PC-3 (cell line): ENCODE measurements at places on chromosomes 2 and 18.

- peak; percentile 46 for DNase-seq
Measured at GRCh38 chr18:22489704-22490103, 72.0 kb upstream of the CTAGE1 start.

DNA sequence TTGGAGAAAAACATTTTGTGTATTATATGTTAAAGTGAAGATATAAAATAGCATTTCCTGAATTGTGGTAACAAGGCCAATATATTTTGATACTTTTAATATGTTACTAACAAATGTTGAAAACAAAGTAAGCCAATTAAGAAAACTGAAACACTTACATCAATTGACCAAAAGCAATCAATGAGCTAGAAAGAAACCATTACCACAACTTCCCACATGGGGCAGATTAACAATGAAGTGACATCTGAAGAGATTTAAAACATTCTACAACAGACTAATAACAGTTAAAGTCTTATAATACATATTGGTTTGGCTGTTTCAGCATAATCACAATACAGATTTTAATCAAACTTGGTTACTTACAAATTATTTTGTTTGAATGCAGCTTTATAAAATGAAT lies 282.4 kb upstream of the NETO1 start:
- peak; percentile 21 for DNase-seq

DNA sequence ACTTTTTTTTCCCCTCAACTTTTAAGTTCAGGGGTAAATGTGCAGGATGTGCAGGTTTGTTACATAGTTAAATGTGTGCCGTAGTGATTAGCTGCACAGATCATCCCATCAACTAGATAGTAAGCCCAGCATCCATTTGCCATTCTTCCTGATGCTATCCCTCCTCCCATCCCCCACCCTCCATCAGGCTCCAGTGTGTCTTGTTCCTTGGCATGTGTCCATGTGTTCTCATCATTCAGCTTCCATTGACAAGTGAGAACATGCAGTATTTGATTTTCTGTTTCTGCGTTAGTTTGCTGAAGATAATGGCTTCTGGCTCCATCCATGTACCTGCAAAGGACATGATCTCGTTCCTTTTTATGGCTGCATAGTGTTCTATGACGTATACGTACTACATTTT lies 47.2 kb upstream of the STON1 start:
- DNase-seq, result no peak

- no peak for DNase-seq
Measured at GRCh38 chr2:199851883-199852282, 891 bp upstream of the FTCDNL1 start.

- peak; percentile 64 for DNase-seq
Measured at GRCh38 chr18:72107647-72108383, 436.3 kb downstream of the CBLN2 start.

DNA sequence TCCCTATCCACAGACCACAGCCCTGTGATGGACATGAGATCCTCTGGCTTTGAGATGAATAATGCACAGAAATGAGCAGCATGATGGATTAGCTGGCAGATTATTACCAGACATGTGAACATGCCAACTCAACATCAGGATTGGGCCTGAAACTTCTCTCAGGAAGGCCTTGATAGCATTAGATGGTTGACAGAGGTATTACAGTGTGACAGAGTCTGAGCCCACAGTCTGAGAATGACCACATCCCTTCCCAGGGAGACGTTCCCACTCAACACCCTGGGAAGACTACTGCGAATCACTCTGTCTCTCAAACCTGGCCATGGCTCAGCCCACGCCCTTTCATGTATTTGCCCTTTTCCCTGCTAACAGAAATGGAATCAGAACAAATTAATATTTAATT lies 66.9 kb downstream of the BCL11A start:
- DNase-seq, result no peak

DNA sequence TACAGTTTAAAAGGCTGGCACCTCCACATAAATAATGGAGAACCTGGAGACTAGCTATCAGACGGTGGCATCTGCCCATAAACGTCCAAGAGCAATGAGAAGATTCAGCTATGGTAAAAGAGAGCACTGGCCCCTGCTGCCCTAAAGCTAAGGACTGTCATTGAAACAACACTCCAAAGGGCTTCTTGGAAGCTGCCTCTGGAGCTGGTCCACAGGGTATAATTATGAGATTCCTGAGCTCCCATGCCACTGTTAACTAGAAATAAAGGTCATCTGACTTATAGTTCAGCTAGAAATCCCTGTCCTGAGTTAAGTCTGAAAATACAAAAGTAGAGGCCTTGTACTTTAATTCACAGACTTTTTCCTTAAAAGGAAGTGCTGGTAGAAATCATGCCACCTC lies 39.9 kb upstream of the RBMS1 start:
- no peak for DNase-seq

DNA sequence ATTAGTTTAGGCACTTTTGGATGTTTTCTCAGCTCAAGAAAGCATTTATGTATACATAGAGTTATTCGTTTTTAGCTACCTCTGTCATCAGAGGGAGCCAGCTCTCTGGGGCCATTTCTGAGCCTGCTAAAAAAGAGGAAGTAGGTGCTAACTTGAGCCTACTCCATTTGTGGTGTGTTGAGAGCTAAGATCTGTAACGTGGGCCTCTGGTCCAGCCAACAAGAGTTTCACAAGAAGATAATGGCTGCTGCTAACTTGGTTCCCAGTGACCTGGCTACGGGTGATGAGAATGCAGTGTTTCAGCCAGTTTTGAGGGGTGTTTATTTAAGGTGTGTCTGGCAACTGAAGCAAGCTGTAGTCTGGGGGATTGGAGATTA lies 182.5 kb downstream of the PRKCE start:
- no peak for DNase-seq

DNA sequence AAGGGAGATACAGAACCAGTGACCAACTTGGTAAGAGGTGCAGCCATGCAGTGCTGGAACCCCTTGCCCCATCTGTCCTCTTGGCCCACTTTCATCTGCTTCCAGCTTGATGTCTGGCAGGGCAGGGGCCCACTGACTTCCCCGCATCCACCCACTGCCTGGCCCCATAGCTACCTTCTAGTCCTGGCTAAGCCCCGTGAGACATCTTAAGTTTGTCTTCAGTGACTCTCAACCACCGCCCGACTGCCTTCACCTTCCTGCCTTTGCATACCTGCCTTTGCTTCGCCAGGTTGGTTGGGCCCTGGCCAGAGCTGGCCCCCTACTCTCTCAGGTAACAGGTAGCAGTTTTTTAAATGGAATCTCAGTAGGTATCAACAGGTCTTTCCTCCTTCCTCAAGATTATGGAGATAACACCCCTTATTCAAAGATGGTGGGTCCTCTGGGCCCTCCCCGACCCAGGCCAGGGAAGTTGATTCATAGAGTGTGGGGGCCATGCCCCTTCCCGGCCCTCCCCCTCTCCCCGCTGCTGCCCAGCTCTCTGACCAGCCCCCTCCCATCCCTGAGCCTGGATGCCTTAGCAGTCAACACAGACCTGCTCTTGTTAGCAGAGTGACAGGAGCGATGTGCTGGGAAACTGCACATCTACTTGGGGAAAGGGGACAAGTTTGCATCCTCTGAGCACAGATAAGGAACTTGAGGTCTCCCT lies 2.8 kb downstream of the ARID5A start:
- no peak for DNase-seq

GRCh38 chr2:289362-290089 lies 1.6 kb upstream of the ALKAL2 start:
- DNase-seq, result peak; percentile 25

DNA sequence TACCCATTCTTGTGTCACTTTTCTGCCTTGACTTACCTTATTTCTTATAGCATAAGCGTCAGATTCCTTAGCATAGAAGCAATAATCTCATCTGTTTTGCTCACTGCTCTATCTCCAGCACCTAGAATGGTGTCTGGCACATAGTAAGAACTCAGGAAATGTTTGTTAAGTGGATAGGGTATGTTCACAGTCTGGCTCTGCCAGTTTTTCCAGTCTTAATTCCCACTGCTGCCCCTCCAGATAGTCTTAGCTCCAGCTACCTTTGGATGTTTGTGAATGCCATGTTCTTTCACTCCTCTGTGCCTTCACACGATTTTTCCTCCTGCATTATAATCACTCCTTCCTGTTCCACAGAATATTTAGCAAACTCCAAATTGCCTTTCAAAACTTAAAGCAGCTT lies 29.0 kb downstream of the DNAJC10 start:
- no peak for DNase-seq

- DNase-seq, result no peak
Measured at GRCh38 chr2:19671311-19671710, 230.5 kb downstream of the TTC32 start.

- DNase-seq, result peak; percentile 17
Measured at GRCh38 chr18:67705748-67706147, 189.2 kb upstream of the DSEL start.

DNA sequence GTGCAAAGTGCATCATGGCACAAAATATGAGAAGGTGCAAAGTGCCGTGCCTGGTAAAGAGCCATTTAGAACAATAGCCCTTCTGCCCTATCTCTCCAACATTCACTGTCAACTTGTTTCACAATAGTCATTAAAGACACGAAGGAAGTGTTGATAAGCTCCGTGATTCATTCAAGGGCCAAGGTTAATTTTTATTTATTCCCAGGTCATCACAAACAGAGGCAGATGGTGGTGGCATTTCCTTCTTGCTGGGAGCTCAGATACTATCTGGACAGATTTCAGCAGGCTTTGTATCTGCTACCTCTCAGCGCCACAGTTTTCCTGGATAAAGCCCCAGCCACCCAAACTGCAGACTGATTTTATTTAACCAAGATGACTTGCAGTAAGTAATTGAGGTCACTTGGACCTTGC lies 309.3 kb downstream of the ZNF521 start:
- DNase-seq, result no peak

- no peak for DNase-seq
Measured at GRCh38 chr18:27075828-27076227, 109.3 kb downstream of the CHST9 start.

DNA sequence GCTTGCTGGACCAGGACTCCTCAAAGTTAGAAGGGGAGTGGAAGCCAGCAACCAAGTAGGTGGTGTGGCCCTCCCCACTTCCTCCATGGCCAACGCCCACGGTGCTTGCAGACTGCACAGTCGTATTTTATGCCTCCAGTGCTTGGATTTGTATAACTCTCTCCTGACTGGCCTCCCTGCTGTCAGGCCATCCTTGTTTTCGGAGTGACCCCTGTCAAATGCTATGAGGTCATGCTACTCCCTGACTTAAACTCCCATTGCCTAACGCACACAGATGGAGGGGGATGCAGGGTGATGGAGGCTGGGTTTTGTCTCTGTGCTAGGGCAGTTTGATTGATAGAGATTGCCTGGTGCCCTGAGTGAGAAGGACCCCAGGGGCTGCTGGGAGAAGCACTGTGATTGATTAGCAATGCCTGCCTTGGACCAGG lies 36.1 kb downstream of the GLI2 start:
- DNase-seq, result no peak

GRCh38 chr2:168702579-168702978 lies 99.9 kb upstream of the NOSTRIN start:
- no peak for DNase-seq

DNA sequence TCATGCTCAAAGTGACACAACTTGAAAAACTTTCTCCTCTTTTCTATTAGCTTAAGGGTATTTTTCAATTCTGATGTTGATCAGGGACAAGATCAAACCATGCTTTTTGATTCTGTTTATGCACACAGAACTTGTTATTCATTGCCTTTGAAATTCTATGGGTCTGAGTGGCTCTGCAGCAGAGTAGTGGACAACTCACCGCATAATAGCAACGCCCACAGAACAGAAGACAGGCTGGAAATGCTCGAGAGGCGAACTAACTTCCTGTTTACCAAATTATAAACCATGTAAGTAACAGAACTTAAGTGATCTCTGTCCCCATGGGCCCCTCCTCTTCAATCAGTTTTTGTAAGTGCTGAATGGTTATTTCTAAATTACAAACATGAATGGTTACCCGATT lies 131.2 kb downstream of the CBLN2 start:
- no peak for DNase-seq

DNA sequence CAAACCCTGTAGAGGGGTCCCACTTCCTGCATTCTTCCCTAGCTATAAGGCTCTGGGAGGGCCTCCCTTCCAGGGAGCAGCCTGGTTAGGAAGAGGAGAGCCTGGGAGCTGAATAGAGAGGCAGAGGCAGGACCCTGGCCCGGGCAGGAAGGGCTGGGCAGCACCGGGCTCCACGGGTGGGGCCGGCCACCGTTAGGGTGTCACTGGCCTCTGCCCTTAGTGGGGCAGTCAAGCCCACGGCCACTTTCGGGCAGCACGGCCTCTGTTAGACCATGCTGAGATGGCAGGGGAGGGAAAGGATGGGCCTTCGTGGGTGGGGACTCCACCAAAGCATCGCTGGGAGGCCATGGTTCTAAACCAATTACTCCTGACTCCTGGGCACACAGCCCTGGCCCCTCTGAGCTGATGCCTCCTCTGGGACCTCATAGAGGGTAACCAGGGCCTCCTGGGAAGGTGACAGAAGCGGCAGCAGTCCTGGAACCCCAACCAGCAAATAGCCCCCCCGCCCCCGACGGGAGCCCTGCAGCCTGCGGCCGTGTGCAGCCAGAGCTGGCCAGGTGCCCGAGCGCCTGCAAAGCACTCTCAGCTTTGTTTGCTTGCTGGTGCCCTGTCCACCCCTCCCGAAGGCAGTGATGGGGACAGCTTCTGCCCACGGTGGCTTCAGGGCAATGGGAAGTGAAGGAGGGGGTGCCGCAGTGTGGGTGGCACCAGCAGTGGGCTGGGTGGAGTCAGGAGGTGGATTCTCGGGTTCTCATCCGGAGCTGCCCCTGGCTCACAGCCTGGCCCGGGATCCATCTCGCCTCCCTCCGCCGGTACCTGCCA lies 16.3 kb upstream of the HPCAL1 start:
- peak; percentile 72 for DNase-seq

- DNase-seq, result no peak
Measured at GRCh38 chr2:135009339-135009738, 37.9 kb downstream of the MAP3K19 start.

DNA sequence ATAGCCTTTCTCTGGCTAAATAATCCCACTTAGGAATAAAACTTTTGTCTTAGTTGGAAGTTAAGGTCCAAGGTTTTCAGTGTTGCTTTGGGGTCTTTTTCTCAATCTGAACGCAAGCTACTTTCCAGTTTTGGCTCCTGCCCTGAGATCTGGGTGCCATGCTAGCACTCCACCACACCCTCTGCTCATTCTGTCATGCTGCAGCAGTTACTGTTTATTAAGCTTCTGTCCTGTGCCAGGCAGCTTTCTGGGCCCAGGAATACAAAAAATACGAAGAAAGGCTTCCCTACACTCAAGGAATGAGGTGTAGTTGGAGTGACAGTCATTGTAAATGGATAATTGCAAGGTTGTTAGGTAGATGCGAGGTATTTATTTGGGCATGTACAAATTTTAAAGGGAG lies 46.3 kb upstream of the RTN4 start:
- no peak for DNase-seq

GRCh38 chr18:22337306-22337705 lies 80.4 kb downstream of the CTAGE1 start:
- DNase-seq, result no peak
